ENCODE measurements at places on chromosomes 12 and 14.

DNA sequence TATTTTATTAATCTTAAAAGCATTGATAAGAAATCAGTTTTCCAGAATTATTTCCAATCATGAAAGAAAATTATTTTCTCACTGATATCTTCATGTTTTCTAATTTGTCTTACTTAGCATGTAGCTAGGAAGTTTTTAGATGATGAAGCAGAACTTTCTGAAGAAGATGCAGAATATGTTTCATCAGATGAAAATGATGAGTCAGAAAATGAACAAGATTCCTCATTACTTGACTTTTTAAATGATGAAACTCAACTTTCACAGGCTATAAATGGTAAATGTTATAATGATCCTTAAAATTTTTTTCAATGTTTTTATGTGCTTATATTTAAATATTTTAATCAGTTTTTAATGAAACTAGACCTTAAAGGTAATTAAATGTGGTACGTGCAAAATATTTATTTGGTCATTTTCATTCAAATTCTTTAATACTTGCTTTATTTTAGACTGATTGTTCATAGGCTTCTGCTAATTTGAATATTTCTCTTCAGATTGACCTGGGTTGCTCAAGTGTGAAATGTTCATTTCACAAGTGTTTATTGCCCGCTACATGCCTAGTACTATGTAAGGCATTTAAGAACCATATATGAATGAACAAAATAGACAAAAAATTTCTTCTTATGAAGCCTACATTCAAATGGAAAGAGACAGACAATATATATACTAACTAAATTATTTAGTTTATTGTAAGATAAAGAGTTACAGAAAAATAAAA lies 49.5 kb downstream of the FANCM start:
- no peak for DNase-seq

- no peak for DNase-seq
Measured at GRCh38 chr12:13428538-13429265, 232.2 kb downstream of the EMP1 start.

DNA sequence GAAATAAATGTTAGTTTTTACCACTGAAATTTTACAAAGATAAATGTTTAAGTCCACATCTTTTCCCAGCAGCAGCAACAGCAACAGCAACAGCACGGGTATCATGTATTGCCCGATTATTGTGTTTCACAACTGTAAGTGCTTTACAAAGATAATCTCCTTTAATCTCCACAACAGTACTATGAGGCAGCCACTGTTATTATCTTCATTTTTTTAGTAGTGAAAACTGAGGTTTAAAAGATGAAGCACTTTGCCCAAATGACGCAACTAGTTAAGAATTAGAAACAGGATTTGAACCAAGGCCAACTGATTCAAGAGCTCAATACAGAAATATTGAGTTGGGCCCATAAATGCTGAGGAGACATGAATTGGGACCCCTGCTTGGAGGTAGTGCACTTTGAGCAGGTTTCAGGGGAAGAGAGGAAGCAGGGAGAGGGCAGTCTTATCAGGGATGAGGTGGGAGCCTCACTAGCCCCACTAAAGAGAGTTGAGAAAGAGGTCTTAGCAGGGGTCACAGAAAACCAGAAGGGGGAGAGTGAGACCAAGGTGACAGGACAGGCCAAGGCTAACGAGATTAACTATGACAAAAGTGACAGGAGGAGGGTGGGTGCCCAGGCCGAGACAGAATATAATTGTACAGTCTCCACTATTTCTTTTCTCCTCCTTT lies 15.3 kb downstream of the KRT2 start:
- no peak for DNase-seq

- DNase-seq = no peak
Measured at GRCh38 chr12:112456029-112456428, 37.3 kb downstream of the PTPN11 start.

- DNase-seq = no peak
Measured at GRCh38 chr14:101104485-101104884, 201.0 kb upstream of the RTL1 start.

- no peak for DNase-seq
Measured at GRCh38 chr12:50569876-50570275, 65.1 kb downstream of the DIP2B start.

DNA sequence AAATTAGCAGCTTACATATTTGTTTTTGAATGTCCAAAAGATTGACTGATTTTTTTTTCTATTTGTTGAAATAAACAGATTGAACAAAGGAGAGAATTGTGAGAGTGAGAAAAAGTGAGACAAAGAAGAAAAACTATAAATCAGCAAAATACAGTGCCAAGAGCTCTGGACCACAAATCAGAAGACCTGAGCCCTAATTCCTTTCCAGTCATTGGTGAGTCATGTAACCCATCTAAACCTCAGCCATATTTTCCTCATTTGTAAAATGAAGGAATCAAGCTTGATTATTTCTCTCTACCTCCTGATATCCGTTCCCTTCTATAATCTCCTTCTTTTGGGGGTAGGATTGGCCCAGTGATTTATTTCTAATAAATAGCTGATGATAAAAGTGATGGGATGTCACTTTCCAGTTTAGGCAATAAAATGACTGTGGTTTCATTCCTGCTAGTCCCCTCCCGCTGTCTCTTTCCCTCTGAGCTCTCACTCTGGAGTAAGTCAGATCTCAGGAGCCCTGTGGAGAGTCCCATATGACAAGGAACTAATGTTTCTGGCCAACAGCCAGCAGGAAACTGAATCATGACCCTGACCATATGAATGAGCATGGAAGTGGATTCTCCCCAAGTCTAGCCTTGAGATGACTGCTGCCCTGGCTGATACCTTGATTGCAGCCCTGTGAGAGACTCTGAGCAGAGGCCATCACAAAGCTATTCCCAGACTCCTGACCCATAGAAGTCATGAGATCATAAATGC lies 218.9 kb downstream of the ACSS3 start:
- DNase-seq = peak; percentile 2

DNA sequence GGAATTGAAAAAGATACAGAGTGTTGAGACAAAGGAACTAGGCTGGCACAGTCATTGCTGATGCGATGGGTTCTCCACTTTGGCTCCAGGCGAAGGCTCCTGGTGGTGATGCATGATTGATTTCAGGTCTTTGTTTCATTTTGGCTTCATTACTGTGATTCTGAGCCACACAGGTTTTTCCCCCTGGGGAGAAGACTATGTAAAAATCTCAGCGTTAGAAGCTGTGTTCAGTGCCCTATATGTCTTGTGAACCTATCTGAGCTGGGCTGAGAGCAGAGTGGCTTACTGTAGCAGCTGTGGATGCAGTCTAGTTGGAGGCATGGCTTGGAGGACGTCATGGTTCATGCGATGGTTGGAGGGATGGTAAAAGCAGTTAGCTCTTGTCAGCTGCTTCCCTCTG lies 54.0 kb downstream of the GPATCH2L start:
- DNase-seq = no peak

- no peak for DNase-seq
Measured at GRCh38 chr14:69644814-69645213, 33.4 kb downstream of the SUSD6 start.

DNA sequence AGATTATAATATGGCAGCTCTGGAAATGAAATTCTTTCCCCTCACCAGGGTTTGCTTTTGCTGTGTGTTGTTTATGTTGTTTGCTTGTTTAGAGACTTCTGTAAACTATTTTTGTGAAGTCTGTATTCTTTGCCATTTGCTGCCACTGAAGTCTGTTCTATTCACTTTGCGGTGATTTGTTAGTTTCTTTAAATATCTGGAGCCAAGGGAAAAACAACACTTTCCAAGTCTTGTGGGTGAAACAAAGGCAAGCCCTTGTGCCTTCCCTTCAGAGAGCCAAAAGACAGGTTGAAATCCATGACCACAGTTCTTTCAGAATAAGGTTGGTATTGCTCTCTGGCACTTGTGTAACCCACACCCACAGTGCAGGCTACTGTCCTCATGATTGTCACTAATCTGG lies 59.5 kb upstream of the RNU6-7 start:
- no peak for DNase-seq

DNA sequence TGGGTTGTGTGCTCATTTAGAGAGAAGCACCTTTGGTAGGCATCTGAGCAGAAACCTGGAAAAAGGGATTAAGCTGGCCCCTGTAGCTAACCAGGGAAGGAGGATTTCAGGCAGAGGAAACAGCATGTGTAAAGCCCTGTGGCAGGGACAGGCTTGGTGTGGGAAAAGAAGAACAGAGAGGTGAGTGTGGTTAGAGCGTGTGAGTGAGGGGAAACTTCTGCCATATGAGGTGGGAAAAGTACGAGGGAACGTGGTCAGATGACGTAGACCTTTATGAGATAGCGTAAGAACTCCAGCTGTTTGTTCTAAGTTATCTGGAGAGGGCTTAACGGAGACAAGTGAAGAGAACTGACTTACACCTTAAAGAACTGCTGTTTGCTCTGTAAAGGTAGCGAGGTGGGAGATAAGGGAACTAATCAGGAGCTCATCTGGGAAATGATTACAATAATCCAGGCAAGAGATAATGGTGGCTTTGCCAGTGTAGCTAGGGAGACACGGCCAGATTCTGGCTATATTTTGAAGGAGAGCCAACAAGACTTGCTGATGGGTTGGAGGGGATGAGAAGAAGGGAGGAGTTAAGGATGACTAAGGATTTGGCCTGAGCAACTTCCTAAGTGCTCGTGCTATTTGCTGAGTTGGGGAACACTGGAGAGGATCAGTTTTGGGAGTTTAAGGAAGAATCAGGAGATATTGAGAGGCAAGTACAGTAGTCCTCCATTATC lies 234.0 kb downstream of the ETNK1 start:
- peak; percentile 76 for DNase-seq

DNA sequence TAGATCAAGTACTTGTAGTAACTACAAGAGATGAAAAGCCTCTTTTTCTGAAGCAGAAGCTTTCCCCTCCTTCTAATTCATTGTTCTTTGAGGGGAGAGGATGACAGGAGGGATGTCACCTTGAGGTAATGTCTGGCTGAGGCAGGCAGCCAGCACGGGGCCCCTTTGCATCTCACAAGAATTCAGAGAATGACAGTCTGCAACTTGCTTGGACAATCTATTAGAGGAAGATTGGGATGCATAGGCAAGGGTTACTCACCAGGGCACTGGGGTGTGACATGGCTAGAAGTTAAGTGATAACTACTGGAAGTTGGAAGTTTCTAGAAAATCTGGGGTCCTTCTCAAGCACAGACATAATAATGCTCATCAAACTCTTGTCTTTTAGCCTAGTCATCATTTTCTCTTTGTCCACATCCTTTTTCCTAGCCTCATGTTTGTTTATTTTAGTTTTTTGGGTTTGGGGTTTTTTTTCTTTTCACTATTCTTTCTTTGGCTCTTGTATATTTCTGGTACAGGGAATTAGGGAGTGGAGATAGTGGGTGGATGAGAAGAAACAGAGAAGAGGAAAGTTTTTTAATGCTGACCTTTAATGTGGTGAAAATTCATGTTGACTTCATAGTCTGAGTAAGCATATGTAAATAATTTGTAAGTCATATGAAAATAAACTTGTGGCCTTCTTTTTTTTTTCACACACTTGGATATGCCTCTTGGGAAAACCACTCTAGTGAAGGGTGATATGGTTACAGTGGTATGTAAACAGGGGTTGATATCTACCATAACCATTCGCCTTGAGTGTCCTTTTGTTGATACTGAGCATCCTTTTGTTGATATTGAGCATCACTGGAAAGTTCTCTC lies 55.1 kb downstream of the TTLL5 start:
- peak; percentile 57 for DNase-seq

DNA sequence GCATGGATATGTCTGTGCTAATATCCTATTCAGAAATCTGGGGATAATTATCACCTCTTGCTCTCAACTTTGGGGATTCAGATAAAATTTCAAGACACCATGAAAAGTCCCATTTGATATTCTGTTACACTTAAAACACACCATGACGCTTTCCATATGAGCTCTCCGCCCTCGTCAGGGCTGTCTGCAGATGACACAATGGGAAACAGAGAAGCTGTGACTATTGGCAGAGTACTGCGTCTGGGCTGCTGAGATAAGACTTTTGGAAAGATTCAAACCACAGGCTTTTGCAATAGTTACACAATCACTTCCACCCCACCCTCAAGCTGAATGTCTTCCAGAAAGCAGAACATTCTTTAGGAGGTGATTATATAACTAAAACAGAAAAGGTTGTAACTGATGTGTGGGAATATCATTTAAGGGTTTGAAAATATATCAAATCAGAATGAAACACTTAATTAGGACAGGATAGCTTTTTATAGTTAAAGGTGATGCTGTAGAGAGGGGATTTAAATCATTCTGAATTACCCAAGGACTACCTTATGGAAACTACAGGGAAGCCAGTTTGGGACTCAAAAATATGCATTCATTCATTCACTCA lies 75.3 kb upstream of the TMPO start:
- DNase-seq = peak; percentile 79

DNA sequence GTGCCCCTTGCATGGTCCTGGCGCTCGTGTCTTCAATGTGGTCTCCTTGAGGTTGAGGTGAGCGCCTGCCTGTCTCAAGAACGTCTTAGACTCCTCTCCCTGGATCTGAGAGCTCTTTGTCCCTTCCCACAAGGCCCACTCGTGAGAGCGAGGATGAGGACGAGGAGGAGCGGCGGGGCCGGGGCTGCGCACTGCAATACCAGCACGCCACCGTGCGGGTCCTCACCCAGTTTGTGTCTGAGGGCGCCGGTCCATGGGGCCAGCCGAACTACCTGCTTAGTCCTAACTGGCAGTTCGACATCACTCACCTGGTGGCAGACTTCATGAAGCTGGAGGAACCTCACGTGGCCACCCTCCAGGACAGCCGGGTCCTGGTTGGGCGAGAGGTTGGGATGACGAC lies 128.1 kb downstream of the SLC15A4 start:
- DNase-seq = no peak

DNA sequence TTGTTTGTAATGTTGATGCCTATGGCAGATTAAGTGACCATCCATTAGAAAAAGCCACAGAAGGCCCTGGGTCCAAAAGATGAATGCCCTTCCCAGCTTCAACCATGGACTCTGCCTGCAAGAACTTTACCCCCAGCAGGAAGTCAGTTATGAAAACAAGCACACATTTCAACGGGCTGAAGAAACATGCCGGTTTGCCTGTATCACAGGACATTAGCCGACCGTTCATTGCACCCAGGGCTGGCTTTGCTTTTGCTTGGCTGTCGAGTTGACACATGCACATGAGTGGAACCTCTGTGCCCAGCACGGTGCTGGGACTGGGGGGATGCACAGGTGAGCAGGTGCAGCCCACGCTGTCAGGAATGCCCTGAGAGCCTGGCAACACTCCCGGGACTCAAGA lies 1087.0 kb downstream of the BCL11B start:
- no peak for DNase-seq

GRCh38 chr12:75177997-75178396 lies 31.6 kb downstream of the KCNC2 start:
- peak; percentile 23 for DNase-seq

DNA sequence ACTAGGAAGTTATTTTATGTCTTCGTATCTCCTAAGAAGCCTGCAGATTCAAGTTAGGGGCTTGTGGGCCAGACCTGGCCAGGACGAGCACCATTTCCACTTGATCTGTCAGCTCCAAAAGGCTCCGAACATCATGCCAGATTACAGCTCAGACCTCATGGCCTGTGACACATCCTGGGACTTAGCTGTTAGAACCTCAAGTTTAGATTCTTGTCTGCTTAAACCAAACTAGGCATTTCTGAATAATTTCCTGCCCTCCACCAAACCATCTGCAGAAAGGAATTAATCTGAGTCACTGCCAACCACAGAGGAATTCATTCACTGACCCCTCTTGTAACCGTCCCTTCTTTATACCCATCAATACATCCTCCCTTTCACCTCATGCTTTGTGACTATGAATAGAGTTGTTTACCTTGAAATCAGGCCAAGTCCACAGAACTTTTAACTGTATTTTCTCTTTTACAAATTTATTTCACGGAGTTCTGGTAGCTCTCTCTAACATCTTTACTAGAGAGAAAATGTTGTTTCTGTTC lies 120.3 kb downstream of the FBXL14 start:
- DNase-seq = peak; percentile 68

- no peak for DNase-seq
Measured at GRCh38 chr14:75770635-75771034, 109.6 kb downstream of the TTLL5 start.

GRCh38 chr12:75694534-75695268 lies 183.3 kb upstream of the KRR1 start:
- no peak for DNase-seq

All from osteoblast (primary cell).